ENCODE measurements at places on chromosomes 3 and 15. TPM values are rescaled to one million over a fixed set of nuclear protein-coding genes. Genes with fewer than 3 reads are reported as not detected.

The ZNF502 gene
- total RNA-seq: 5.0 TPM

The RPL32 gene
- 818 TPM for total RNA-seq

The CFAP100 gene
- not detected for total RNA-seq

The USF3 gene
- 12.7 TPM for total RNA-seq

The RBPMS2 gene
- total RNA-seq: not detected

The GNB4 gene
- total RNA-seq: 31.8 TPM

The FSTL1 gene
- 985 TPM for total RNA-seq

The CLCN2 gene
- total RNA-seq: 5.6 TPM

The NR1I2 gene
- not detected for total RNA-seq

All from placental epithelial cell (primary cell).